ENCODE measurements at places on chromosomes 1 and 21.

DNA sequence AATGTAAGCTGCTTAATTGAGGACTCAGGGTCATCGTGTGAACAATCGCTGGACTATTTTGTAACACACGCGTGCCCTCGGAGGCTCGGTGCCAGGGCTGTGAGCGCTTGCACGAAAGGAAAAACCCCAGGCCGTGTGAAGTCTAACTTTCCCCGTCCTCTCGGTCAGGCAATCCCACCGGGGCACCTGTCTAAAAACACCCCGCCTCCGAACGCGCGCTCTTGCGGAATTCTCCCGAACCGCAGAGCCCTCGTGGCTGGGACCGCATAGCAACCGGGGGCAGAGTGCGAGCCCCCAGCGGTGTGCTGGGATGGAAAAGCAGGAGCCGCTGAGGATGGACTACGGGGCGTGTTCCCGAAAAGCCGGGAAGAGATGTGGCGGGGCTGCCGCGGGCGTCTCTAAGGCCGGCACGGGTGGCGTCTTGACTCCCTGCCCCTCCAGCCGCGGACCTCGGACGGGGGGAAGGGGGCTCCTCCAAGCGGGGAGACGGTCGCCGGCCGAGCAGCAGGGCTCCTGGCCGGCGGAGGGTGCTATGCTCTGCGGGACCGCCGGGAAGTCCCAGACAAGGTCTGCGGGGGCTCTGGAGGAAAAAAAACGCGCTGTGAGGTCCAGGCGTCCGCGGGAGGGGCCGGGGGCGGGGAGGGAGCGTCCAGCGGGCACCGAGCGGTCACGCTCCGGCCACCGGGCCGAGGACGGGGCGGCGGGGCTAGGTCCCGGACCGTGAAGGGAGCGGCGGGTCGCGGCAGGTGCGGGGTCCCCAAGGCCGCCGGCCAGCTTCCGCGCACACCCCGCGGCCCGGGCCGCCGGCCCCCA lies 936 bp downstream of the ZBTB21 start:
- DNase-seq, result peak; percentile 63

- DNase-seq, result no peak
Measured at GRCh38 chr1:220902916-220903315, 23.7 kb downstream of the HLX start.

- peak; percentile 13 for DNase-seq
Measured at GRCh38 chr1:202565890-202566602, 144.2 kb downstream of the SYT2 start.

GRCh38 chr21:37711286-37711829 lies 204.9 kb downstream of the KCNJ6 start:
- no peak for DNase-seq

GRCh38 chr1:172638885-172639831 lies 19.7 kb upstream of the FASLG start:
- peak; percentile 49 for DNase-seq

DNA sequence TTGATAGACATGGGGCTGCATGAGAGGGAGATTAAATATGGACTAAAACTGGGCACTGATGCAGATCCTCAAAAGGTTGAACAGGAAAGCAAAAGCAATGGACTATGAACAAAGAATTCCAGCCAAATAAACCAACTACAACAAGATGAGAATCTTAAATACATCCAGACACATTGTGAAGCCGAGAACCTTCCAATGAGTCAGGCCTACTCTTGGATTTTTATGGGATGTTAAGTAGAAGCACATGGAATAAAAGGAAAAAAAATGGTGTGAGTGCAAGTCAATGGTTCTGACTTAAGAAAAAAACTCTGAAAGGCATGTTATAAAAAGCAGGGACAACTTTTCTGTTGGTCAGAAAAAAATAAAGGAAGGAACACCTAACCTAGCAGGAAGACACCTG lies 227.2 kb downstream of the DPYD start:
- no peak for DNase-seq

DNA sequence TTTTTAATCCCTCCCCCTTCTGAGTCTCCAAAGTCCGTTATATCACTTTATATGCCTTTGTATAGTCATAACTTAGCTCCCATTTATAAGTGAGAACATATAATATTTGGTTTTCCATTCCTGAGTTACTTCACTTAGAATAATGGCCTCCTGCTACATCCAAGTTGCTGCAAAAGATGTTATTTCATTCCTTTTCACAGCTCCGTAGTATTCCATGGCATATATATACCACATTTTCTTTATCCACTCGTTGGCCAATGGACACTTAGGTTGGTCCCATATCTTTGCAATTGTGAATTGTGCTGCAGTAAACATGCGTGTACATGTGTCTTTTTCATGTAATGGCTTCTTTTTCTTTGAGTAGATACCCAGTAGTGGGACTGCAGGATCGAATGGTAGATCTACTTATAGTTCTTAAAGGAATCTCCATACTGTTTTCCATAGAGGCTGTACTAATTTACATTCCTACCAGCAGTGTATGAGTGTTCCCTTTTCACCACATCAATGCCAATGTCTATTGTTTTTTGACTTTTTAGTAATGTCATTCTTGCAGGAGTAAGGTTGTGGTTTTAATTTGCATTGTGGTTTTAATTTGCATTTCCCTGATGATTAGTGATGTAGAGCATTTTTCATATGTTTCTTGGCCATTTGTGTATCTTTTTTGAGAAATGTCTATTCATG lies 12.3 kb downstream of the MAN1C1 start:
- no peak for DNase-seq

GRCh38 chr21:28160378-28160777 lies 832.3 kb downstream of the LTN1 start:
- no peak for DNase-seq

- peak; percentile 24 for DNase-seq
Measured at GRCh38 chr1:111505641-111506119, 2.2 kb upstream of the ADORA3 start.

GRCh38 chr21:37939251-37939650 lies 23.0 kb upstream of the KCNJ6 start:
- no peak for DNase-seq

GRCh38 chr1:62796221-62796620 lies 12.3 kb downstream of the ATG4C start:
- DNase-seq, result no peak

- no peak for DNase-seq
Measured at GRCh38 chr1:228337711-228338520, 68.7 kb downstream of the TRIM11 start.

- no peak for DNase-seq
Measured at GRCh38 chr21:39527664-39528381, 76.1 kb downstream of the SH3BGR start.

- no peak for DNase-seq
Measured at GRCh38 chr1:214492401-214493075, 58.9 kb downstream of the PTPN14 start.

DNA sequence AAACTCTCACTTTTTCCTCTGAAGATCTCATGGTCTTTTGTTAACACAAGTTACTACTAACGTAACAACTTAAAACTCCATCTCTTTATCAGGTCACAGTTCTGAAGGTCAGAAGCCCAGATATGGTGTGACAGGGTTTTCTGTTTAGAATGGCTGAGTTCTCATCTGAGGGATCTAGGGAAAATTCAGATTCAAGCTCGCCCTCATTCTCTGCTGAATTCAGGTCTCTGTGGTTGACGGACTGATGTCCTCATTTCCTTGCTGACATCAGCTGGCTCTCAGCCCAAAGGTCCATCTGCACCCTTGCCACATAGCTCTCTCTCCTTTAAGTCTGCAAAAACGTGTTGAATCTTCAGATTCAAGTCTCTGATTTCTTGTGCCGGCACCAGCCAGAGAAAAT lies 6.1 kb upstream of the NTPCR start:
- DNase-seq, result no peak

DNA sequence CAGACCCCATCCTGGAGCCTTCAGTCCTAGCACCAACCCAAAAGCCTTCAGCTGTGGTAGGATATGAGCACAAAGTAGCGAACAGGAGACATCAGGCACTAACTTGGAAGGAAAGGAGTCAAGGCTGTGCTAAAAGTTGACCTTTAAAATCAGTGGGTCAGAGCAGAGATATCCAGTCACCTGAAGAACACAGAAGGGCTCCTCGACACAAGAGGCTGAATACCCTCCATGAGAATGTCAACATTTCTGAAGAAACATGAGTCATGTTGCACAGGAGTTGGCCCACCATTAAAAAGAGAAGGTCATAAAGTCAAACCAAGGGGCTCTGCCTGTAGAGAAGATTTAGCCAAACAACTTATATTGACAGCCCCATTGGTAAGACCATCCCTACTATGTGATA lies 172.5 kb downstream of the PLPP3 start:
- no peak for DNase-seq

DNA sequence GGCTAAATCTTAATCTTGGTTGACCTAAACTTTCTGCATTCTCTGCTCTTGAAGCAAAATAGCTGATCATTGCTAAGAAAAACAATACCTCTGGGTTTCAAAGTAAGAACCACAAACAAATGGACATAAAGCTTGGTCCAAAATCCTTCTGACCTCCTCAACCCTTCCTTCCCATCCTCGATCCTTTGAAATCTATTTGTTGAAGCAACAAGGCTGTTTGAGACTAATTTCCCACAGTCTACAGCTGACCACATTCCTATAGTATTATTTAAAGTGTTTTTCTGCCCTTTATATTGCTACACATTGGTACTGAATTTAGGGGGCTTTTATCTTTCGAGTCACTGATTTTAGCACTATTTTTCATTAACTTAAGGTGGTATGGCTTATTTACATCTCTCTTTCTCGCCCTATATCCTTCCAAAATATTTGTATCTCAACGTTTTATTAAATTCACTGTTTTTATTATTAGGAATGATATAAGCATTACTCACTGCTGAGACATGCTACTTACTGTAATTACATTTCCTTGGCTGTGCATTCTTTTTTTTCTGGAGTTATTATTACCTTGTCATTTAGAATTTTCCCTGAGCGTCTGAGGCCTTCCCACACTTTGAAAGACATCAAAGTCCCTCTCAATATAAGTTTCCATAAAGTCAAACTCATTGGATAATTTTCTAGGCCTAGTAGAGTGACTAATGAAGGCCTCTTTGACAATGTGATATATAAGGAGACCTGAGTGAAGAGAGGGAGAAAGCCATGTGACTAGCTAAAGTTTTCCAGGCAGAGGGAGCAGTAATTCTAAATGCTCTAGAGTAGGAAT lies 73.9 kb downstream of the RAB3GAP2 start:
- no peak for DNase-seq

GRCh38 chr1:43206600-43207228 lies 34.6 kb downstream of the CFAP57 start:
- no peak for DNase-seq

DNA sequence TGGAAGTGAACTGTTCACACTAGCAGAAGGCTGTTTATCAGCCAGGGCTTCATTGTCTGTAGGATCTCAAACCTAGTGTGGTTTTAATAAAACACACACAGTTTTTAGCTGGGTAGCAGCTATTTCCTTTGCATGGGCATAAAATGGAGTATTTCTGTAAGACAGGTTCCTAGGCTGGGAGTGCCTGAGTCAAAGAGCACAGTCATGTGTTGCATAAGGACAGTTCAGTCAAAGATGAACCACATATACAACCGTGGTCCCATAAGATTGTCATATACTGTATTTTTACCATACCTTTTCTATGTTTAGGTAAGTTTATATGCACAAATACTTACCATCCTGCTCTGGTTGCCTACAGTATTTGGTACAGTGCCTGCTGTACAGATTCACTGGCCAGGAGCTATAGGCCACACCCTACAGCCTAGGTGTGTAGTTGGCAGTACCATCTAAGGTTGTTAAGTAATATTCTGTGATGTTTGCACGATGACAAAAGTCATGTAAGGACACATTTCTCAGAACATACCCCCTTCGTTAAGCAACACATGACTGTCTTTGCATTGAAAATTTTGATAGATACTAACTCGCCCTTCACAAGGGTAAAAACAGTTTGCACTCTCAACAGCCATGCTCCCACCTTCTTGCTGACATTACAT lies 17.2 kb downstream of the LGALS8 start:
- no peak for DNase-seq

GRCh38 chr1:232425421-232425820 lies 204.5 kb downstream of the SIPA1L2 start:
- DNase-seq, result no peak

- no peak for DNase-seq
Measured at GRCh38 chr1:180231506-180231921, 1.4 kb downstream of the LHX4 start.

DNA sequence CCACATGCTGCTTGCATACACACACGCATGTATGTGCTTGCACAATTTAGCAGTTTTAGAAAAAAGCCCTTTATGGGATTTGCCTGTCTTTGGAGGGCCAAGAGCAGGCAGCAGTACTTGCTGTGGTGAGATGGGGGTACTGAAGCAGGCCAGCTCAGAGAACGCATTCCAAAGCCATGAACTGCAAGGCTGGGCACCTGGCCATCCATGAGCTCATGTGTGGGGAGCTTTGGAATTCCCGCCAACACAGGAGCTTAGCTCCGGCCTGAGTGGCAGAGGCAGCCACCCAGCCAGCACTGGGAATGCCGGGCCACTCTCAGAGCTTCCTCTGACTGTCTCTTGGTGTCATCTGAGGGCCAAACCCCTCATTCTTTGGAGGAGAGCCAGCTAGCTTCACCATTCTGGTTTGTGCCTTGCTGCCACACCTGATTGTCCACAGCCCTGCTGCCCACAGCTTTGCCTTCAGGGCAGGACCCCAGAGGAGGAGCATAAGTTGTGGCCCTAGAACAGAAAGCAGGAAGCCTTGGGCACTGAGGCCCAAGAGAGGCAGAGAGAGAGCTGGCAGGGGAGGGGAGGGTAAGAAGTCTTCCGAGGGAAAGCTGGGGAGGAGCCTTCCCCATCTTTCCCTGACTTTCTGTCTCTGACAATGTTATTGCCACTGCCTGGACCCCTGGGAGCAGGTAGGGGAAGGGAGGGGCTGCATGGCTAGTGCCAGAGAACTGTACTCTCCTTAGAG lies 92.1 kb upstream of the POU3F1 start:
- no peak for DNase-seq

GRCh38 chr21:43365611-43366426 lies 61.1 kb downstream of the SIK1 start:
- DNase-seq, result no peak

DNA sequence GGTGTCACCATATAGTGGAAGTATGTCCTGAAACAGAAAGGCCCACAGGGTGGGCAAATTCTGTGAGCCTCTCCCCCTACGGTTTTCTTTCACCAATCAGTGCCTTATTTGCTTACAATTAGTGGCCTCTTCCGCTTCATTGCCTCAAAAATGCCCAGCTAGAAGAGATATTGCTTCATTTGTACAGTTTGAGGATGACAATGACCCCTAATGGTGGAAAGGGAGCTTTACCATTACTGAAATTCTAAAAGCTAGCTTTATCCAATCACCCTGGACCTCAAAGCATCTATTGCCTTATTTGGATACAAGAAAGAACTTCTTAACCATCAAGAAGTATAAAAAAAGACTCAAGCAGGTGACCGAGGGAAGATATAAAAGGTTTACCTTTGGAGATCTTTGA lies 49.6 kb downstream of the LRRC71 start:
- peak; percentile 28 for DNase-seq

GRCh38 chr1:205355075-205355453 lies 1.7 kb downstream of the KLHDC8A start:
- no peak for DNase-seq

DNA sequence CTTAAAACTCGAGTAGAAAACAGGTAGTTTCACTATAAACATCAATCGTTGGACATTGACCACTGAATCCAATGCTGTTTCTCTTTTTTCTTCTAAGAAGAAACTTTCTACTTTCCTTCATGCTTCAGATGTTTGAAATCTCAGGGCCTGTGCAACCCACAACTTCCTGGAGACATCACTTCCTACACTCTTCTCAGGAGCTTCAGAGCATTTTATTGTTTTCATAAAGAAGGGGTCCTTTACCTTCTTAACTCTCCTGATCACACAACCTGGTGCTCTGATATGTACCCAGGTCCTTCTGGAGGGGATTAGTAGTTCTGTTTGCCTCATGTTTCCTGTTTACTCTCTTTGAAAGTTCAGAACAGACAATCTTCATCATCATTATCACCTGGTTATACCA lies 113.0 kb upstream of the VAV3 start:
- peak; percentile 57 for DNase-seq

Data from CD4-positive, alpha-beta T cell treated with Interleukin-4 for 1 hour (primary cell).